ENCODE measurements at places on chromosomes 16 and 17. TPM values are rescaled to one million over a fixed set of nuclear protein-coding genes. Genes with fewer than 3 reads are reported as not detected.

The BAIAP3 gene
- 16.5 TPM for total RNA-seq

DNA sequence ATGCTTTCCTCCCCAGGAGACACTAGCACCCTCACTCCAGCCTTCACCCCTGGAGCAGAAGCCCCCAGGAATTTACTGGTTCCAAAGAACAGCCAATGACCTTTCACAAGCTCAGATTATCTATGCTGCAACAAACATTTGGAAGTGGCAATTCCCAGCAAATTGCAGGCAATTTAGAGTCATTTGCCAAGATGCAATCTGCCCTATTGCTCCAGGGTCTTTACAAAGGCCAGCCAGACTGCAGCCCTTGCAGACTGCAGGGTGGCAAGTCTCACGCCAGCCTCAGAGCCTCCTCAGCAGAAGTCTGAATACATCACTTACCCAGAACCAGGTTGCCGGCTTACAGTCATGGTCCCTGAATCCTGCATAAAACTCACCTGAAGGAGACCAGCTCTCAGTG is 21.8 kb downstream of the AXIN1 start:
- DNase-seq = no peak

GRCh38 chr16:83348991-83349390 is 458.8 kb upstream of the HSBP1 start:
- DNase-seq = no peak

DNA sequence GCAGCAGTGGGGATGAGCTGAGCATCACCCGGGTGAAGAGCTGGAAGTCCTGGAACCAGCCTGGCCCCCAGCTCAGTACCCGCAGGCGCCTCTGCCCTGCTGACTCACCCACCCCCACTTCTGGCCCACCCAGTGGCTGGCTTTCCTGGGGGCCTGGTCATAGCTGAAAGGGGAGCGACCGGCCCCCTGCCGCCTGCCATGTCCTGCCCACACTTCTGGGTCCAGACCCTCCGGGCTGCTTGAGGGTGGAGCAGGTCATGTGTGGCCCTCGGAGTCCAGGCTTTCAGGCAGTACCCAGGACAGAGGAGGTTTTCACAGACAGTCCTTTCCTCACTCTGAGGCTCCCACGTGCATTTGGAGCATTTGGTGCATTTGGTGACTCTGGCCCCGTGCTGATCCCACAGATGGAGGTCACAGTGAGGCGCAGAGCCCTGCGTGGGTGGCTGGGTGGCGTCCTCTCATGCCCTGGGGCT is 7.1 kb upstream of the PIEZO1 start:
- no peak for DNase-seq

DNA sequence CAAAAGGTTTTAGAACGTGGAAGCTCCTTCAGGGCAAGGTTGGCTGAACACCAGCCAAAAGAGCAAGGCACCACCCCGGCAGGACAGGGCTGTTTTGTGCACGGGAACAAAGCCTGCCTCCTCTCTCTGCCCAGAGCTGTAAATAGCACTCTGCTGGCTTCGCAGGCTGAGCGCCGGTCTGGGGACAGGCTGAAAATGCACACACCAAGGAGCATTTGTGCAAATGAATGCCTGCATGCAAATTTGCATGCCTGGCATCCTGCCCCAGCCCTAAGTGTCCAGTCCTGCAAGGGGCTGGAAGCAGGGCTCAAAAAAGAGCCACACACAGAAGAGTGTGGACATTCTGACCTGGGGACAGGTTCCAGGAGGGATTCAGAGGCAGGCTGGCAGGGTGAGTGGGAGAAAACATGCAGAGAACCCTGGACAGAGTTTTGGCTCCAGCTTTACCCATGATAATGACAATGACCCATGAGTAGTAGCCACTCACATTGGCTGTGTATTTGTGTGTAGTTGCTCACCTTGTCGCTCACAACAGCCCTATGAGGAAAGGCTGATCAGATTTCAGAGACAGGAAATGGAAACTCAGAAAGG is 11.7 kb downstream of the ABAT start:
- DNase-seq = peak; percentile 29

DNA sequence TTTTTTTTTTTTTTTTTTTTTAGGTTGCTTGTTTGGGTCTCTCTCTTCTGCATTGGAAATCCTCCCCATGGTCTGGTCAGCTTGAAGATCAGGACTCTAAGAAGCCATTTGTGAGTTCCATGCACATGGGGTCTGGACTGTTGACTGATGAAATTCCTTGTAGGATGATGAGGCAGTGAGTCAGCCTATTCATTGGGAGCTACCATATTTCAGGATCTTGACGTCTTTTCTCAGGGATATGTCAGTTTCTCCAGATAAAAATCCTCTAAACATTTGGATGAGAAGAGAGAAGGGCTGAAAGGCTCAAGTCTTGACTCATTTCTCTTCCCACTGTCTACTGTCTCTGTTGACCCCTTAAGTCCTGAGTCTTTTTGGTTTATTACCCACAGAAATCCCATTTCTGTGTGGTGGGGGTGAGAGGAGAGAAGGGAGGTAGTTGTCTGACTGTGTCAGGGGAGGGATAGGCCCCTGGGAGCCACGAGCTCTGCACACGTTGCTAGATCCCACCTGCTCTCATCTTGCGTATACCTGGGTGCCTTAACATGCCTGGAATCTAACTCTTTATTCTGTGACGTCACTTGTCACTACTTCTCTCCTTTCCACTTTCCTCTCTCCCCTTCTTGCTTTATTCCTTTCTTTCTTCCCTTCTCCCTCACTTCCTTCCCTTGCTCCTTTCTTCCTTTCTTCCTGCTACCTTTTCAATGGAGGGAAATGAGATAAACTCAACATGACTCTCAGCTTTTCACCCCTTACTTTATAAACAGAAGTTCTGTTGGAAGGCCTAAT is 333.1 kb upstream of the XYLT1 start:
- DNase-seq = no peak

GRCh38 chr17:73404246-73404645 is 92.4 kb upstream of the CDC42EP4 start:
- DNase-seq = no peak

The HAP1 gene
- 4.4 TPM for total RNA-seq

DNA sequence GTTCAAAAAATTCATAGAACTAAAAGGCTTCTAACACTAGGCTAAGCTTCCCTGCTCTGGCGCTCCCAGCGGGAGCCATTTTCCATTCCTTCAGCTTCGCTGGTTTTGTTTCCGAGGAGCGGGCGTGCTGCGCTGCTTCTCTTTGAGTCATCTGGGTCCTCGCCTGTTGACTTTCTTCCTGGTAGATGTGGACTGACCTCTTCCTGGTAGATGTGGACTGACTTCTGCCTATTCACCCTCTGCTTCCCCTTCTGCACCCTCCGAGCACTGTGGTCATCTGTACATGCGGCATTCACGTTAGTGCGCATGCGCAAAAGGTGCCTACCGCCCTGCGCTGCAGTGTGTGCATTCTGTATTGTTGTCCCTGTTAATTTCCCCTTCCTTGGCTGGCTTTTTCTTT is 40.8 kb upstream of the SEC14L1 start:
- no peak for DNase-seq

GRCh38 chr16:22670044-22670536 is 143.9 kb upstream of the HS3ST2 start:
- no peak for DNase-seq

- no peak for DNase-seq
Observed at GRCh38 chr17:63741143-63741407, 524 bp downstream of the STRADA start.

The USP31 gene
- 17.4 TPM for total RNA-seq

- DNase-seq = no peak
Observed at GRCh38 chr17:75950855-75951554, 10.2 kb upstream of the FBF1 start.

DNA sequence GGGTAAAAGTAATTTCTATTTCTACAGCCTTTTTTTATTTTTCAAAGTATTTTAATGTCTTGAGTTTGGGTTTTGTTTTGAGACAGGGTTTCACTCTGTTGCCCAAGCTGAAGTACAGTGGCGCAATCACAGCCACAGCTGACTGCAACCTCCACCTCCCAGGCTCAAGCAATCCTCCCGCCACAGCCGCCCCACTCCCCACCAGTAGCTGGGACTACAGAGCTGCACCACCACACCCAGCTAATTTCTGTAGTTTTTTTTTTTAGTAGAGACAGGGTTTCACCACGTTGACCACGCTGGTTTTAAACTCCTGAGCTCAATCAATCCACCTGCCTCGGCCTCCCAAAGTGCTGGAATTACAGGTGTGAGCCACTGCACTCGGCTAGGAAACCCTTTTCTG is 44.0 kb downstream of the TUBD1 start:
- DNase-seq = no peak

The RNF135 gene
- 12.3 TPM for total RNA-seq

GRCh38 chr16:72969146-72969545 is 78.8 kb downstream of the ZFHX3 start:
- no peak for DNase-seq

- DNase-seq = no peak
Observed at GRCh38 chr17:36881323-36881722, 56.0 kb upstream of the LHX1 start.

- peak; percentile 33 for DNase-seq
Observed at GRCh38 chr16:5450409-5451104, 353.0 kb upstream of the EEF2KMT start.

DNA sequence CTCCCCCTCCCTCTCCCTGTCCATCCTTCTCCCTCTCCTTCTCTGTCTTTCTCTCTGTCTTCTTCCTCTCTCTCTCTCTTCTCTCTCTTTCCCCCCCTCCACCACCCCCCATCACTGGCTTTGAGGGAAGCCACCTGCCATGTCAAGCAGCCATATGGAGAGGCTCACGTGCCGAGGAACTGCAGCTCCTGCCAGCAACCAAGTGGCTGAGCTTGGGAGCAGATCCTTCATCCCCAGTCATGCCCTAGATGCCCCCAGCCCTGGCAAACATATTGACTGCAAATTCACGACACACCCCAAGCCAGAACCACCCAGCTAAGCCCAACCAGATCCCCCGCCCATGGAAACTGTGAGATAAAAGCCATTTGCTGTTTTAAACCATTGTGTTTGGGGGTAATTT is 40.9 kb upstream of the RBFOX3 start:
- no peak for DNase-seq

GRCh38 chr16:67530013-67530939 is 1.6 kb downstream of the RIPOR1 start:
- DNase-seq = peak; percentile 53

DNA sequence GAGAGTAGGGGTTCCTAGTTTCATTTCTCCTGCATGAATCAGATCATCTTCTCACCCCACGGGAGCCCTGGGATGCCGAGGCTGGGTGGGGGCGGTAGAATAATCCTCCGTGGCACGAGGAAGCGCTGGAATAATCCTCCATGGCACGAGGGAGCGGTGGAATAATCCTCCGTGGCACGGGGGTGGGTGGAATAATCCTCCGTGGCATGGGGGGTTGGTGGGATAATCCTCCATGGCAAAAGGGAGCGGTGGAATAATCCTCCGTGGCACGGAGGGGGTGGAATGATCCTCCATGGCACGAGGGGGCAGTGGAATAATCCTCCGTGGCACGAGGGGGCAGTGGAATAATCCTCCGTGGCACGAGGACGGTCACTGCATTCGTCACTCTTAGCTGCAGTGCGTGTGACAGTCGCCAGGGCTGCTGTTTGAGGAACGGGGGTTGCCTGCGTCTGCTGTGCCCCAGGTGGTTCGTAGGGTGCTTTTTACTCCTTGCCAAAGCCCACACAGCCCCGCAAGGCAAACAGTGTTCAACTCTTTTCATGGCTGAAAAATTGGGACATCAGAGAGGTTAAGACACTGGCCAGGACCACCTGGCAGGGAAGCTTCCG is 152.5 kb downstream of the BANP start:
- no peak for DNase-seq

DNA sequence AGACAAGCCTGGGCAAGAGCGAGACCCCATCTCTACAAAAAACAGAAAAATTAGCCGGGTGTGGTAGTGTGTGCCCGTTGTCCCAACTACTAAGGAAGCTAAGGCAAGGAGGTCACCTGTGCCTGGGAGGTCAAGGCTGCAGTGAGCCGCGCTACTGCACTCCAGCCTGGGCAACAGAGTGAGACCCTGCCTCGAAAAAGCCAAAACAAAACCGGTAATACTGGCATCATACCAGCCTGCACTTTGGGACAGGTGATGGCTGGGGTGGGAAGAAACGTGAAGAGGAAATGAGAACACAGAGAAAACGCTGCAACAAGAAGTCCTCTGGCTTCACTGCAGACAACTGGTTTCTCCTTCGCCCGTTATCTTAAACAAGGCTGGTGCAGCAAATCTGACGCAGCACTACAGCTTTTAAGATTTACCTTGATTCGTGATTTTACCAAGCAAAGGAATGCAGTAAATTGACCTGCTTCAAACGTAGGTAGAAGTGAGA is 725 bp upstream of the CASC3 start:
- no peak for DNase-seq

DNA sequence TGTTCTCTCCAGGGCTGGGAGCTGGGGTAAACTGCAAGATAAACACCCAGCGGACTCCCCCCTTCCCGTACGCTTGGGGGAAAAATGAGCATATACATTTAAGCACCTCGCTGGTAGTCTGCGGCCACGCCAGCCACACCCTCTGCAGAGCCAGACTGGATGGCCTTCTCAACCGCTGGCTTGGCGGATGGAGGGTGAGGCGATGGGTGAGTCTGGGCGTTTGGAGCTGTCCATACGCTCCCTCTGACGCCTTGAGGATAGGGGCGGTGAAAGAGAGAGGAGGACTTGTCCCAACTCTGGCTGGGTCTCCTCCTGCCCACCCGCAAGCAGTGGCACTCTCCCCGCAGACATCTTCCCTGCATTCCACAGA is 1.0 kb downstream of the ITGA3 start:
- DNase-seq = peak; percentile 41

- no peak for DNase-seq
Observed at GRCh38 chr16:50717091-50717490, 23.7 kb downstream of the NOD2 start.

- no peak for DNase-seq
Observed at GRCh38 chr17:4504188-4504587, 5.5 kb downstream of the SPNS2 start.

The HOXB2 gene
- 1.3 TPM for total RNA-seq

GRCh38 chr16:78503602-78504001 is 404.1 kb downstream of the WWOX start:
- peak; percentile 36 for DNase-seq

DNA sequence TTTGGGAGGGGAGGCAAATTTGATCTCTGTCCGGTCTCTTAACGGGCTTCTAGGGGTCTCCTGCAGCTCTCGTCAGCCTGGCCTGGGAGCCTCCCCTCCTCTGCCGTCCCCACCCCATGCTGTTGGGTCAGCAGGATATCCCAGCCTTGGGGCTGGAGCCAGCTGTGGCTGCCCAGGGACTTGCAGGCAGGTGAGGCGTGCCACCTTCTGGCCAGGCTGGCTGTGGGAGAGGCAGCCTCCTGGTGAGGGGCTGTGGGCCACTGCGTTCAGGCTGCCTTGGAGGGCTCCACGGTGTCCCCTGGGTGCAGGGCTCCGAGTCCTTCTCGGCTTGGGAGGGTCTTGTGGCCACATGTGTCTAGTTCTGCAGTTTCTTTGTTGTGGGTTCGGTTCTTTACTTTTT is 34.6 kb downstream of the TBCD start:
- DNase-seq = no peak

The HBQ1 gene
- total RNA-seq = 5.2 TPM

DNA sequence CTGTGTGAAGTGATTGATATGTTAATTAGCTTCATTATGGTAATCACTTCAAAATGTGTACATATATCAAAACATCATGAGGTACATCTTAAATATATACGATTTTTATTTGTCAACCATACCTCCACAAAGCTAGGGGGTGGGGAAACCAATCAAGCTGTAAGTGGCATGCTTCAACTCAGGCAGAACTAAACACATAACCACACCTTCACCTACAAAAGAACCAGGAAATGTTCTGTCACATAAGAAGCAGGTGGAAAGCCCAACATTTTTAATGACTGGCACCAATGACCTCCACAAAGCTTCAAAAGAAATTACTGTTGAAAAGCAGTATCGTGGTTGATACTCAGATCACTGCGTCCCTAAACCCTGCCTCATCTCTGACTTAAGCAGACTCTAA is 867.7 kb upstream of the EEF2KMT start:
- no peak for DNase-seq

Measured in WTC11 (cell line).